ENCODE measurements at places on chromosomes 13 and 19.

DNA sequence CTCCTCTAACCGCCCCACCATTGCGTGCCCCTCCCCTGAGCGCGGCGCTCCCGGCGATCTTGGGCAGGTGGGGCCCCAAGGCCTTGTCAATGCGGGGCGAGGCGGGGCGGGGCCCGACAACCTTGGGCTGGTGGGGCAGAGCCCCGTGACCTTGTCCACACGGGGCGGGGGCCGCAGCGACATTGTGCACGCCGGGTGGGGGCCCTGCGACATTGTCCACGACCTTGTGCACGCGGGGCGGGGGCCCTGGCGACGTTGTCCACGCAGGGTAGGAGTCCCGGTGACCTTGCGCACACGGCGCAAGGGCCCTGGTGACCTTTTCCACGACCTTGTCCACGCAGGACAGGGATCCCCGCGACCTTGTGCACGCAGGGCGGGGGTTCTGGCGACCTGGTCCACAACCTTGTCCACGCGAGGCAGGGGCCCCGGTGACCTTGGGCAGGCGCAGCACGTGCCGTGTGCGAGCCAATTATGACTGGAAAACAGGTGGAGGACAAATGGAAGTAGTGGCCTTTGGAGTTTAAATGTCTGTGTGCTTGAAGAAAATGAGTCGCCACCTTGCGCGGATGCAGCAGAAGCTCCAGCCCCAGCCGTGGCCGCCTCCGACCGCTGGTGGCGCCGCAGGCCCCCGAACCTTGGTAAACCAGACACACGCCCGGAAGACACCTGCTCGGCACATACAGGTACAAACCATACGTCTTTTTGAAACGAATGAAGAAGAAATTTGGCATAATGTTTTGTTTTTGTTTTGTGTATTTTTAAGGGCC lies 62.6 kb downstream of the LATS2 start:
- no peak for DNase-seq

- DNase-seq, result no peak
These were observed 19.9 kb upstream of the RSPH6A start for GRCh38 chr19:45834970-45835369.

GRCh38 chr13:98538876-98539275 lies 38.0 kb downstream of the STK24 start:
- DNase-seq, result no peak

DNA sequence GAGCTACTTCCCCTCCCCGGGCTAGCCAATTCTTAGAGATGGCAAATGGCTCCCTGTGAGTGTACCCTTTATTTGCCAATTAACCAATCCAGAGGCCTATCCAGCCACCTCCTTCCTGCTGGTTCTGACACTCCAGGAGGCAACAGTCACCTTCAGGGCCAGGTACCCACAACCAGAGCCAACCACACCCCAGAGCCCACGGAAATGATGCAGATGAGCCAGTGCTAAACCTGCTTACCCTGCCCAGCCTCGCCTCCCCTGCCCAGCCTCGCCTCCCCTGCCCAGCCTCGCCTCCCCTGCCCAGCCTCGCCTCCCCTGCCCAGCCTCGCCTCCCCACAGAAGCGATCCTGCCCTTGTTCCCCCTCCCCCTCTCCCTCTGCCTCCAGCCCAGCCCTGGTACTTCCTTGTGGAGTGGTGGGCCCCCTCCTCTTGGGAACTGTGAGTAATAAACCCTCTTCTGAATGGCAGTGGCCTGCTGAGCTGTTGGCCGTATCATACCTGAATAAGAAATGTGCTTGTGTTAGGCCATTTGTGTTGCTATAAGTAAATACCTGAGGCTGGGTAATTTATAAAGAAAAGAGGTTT lies 173.8 kb upstream of the RNF113B start:
- no peak for DNase-seq

All from hippocampal formation (tissue), 2 donors.